ENCODE measurements at places on chromosomes 7 and 10.

GRCh38 chr7:158083526-158084310 lies 503.9 kb downstream of the PTPRN2 start:
- no peak for DNase-seq

- DNase-seq = no peak
Measured at GRCh38 chr7:142563470-142563869, 185.8 kb upstream of the PRSS1 start.

- no peak for DNase-seq
Measured at GRCh38 chr10:13327534-13327933, 20.6 kb downstream of the SEPHS1 start.

- no peak for DNase-seq
Measured at GRCh38 chr7:54839575-54840213, 80.7 kb upstream of the SEC61G start.

GRCh38 chr10:133141958-133142340 lies 18.1 kb upstream of the KNDC1 start:
- DNase-seq = no peak

Data from stimulated activated CD4-positive, alpha-beta T cell treated with anti-CD3 and anti-CD28 coated beads, TNF-alpha, amount 100 ng/mL, for 1 hour (primary cell).